NCI-H1105 treated with DMSO at 0.1 percent for 48 hours (cell line): ENCODE measurements at places on chromosomes 3 and 15.

GRCh38 chr3:171796625-171797264, 13.5 kb downstream of the PLD1 start:
- DNase-seq = no peak

DNA sequence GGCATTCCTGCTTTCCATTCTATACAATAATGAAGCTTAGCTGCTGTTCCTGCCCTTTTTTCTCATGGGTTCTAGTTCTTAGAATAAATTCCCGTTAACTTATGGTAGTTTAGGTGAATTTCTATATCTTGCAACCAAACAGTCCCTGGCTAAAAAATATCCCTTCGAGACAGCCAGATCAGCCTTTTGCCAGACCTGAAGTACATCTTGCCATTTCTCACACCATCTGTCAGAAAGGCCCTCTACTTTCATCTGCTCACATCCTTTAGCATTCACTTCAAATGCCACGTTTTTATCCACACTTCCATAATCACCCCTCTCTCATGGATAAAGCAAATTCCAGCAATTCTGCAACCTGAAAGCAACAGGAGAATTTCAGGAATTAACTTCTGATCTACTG, 145.4 kb downstream of the GAP43 start:
- DNase-seq = no peak

GRCh38 chr3:20853890-20854289, 667.9 kb upstream of the SGO1 start:
- no peak for DNase-seq

DNA sequence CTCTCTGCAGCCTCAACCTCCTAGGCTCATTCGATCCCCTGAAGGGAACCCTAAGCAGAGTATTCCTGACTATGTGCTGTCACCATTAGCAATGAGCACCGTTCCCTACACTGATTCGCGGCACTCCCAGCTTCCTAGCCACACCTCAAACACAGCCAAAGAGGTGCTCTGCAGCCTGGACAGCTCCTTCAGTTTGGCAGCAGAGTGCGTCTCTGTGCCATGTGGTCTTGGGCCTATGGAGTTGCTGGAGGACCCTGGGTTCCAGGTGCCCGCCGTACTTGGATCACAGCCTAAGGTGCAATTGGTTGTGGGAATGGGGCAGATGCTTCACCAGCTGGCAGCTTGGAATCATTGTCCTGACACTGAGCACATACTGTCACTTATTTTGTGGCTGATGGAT, 17.3 kb upstream of the IL12A start:
- DNase-seq = no peak

GRCh38 chr3:186060222-186060621, 48.7 kb downstream of the ETV5 start:
- DNase-seq = no peak

- peak; percentile 52 for DNase-seq
Observed at GRCh38 chr3:59212128-59212779, 162.4 kb upstream of the CFAP20DC start.

- DNase-seq = no peak
Observed at GRCh38 chr3:13966302-13966701, 86.4 kb upstream of the WNT7A start.

GRCh38 chr15:90044916-90045371, 43.8 kb downstream of the ZNF710 start:
- no peak for DNase-seq

GRCh38 chr15:65917407-65917756, 48.1 kb downstream of the RAB11A start:
- no peak for DNase-seq

- DNase-seq = no peak
Observed at GRCh38 chr3:109888026-109888425, 550.7 kb upstream of the DPPA4 start.

- DNase-seq = peak; percentile 29
Observed at GRCh38 chr15:56835718-56836171, 82.7 kb upstream of the TCF12 start.

- DNase-seq = no peak
Observed at GRCh38 chr3:18951333-18951732, 197.0 kb upstream of the KCNH8 start.

GRCh38 chr15:36886701-36887100, 213.6 kb downstream of the MEIS2 start:
- no peak for DNase-seq

DNA sequence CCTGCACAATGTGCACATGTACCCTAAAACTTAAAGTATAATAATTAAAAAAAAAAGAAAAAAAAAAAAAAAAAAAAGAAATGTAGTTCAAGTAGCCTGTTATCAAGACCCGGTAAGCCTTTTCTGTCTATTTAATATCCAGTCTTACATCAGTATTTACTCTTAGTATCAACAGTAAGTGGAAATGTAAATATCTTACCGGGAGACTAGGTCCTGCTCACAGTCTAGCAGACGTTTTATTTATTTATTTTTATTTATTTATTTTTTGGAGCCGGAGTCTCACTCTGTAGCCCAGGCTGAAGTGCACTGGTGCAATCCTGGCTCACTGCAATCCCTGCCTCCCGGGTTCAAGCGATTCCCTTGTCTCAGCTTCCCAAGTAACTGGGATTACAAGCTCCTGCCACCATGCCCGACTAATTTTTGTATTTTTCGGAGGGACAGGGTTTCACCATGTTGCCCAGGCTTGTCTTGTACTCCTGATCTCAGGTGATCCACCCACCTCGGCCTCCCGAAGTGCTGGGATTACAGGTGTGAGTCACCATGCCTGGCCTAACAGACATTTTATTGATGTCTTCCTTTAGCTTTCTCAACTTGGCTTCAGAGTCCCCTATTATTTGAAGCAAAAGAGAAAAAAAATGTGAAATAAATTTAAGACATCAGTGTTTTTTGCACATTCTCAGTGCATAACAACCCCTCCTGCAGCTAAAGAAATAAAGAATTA, 19.9 kb downstream of the C2CD4B start:
- no peak for DNase-seq

DNA sequence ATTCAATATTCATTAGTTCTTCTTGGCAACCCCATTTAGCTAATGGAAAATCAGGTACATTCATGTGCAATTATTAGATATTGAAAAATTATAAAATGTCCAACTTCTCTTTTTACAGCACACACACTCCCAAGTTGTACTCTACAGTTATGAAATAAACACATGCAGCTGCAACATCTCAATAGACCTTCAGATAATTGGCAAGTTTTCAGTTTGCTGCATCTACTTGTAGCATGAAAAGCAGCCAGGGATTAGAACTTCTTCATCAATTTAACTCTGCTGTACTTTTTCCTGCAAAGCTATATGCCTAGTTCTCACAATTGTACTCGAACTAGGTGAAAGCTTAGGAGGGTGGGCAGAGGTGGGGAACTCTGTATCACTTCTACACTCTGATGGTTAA, 46.6 kb upstream of the FHIT start:
- no peak for DNase-seq

DNA sequence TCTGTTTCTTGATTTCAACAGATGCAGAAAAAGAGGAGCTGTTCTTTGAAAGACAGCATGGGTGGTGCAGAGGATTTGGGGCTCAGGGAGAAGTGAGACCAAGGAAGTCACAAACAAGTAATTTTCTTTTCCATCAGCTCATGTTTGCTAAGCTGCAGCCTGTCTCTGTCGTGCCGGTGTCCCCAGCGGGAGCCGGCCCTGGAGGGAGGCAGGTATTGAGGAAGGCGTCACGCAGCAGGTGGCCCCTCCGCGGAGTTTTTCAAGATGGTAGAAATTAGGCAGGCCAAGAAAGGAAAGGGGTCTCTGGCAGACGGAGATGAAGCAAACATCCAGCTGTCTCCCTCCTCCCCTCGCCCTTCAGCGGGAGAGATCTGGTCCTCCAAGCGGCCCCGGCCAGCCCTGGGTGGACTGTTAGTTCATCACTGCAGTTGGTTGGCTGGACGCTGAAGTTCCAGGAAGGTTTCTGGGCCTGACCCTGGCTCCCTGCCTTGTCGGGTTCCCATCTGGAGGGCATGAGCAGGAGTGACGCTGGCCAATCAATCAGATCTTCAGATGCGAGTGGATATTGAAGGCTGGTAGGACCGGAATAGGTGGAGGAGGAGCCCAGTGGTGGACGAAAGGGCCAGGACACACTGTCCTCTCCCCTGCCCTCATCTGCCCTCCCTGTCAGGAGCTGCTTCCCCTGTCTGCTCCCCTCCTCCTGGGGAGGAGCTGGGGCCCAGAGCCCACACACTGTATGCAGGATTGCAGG, 27.7 kb upstream of the MUC4 start:
- no peak for DNase-seq

- no peak for DNase-seq
Observed at GRCh38 chr15:85766001-85766831, 28.5 kb downstream of the KLHL25 start.

DNA sequence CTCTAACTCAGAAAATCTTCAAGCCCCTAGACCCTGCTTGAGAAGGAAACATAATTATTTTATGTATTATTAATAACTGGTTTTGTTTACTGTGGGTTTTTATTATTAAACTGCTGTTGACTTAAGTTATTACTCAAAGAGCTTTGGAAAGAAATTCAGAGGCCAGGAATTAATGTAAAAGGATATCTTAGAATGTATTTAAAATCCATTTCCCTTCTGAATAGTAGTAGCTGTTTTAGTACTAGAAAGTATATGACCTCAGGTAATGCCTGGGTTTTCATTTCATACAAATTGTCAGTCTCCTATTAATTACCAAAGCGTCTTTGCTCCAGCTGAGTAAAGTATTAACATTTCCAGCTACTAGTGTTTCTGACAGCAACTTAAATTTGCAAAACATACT, 223.1 kb downstream of the ITPR1 start:
- no peak for DNase-seq

DNA sequence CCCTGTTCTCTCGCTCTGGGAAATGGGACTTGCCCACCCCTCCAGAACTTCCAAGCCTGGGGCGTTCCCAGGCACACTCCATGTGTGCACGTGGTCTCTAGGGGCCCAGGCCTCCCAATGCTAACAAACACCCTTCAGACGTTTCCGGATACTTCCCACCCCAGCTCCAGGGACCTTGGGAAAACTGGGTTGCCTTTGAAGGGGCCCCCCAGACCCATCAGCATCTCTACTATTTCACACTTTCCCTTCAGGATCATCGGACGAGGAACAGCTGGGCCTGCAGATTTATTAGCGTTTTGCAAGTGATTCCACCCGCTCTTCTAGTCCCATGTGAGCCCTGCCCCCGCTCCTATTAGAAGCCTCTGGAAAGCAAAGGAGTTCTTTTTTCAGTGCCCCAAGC, 63.2 kb downstream of the MAGEF1 start:
- DNase-seq = no peak

DNA sequence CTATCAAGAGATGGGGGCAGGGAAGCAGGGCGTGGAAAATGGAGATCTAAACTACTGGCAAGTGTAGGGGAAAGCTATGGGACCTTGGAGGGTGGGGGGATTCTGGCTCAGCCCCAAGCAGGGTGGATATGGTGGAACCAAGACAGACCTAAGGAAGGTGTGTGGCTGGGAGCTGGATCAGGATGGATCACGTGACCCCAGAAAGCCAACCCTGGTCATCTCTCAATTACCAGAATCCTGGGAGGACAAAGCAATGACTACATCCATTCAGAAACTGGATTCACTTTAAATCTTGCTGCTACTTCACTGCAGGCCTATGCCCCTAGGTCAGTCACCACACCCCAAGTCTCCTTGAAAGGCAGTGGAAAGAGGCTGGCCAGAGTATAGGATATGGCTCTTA, 68.4 kb downstream of the WHAMM start:
- DNase-seq = no peak
